ENCODE measurements at places on chromosomes 2 and 18. TPM values are rescaled to one million over a fixed set of nuclear protein-coding genes. Genes with fewer than 3 reads are reported as not detected.

SDC1 gene
- total RNA-seq, result 2.8 TPM

COL3A1 gene
- 205 TPM for total RNA-seq

FN1 gene
- 272 TPM for total RNA-seq

OR6B2 gene
- 3.3 TPM for total RNA-seq

MEP1B gene
- not detected for total RNA-seq

IL36G gene
- total RNA-seq, result not detected

MC2R gene
- not detected for total RNA-seq

MC5R gene
- not detected for total RNA-seq

CDK15 gene
- 0.90 TPM for total RNA-seq

CACNB4 gene
- total RNA-seq, result 4.2 TPM

MYCN gene
- 4.1 TPM for total RNA-seq

SERPINB12 gene
- total RNA-seq, result not detected

FAM237A gene
- total RNA-seq, result not detected

DSC3 gene
- total RNA-seq, result 12.4 TPM

CDK5R2 gene
- total RNA-seq, result not detected

ALK gene
- 0.42 TPM for total RNA-seq

SH2D6 gene
- total RNA-seq, result not detected

RAPGEF4 gene
- total RNA-seq, result 8.1 TPM

ITPRIPL1 gene
- total RNA-seq, result 0.98 TPM

ESPNL gene
- 2.1 TPM for total RNA-seq
